ENCODE measurements at places on chromosomes 6 and 20.

DNA sequence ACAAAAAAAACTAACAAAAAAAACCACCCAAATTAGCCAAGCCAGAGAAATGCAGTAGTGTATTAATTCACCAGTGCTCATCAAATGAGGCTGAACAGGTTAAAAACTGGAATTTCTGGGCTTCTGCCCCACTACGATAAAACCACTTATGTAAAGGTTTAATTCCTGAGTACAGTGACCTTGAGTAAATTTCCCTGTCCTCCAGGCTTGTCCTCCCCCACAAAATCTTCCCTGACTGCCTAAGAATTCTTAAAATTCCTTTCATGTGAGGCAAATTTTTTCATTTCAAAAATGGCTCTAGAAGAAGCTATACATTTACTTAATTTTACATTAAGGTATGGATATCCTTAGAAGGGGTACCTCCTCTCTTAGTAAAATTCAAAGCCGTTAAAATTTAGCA, 80.1 kb upstream of the ID4 start:
- H3K4me1 ChIP-seq = no peaks in the 10 kb centered on the region
- no peak for DNase-seq
- H3K27ac ChIP-seq = no peak overlapping the region
- no peaks in the 10 kb centered on the region for H3K27me3 ChIP-seq
- H3K4me3 ChIP-seq = no peak overlapping the region
- no peaks in the 10 kb centered on the region for H3K36me3 ChIP-seq

- H3K4me3 ChIP-seq = no peak overlapping the region
- H3K4me1 ChIP-seq = peaks cover 55% of the 10 kb centered on the region
- no peak overlapping the region for H3K27ac ChIP-seq
Measured at GRCh38 chr6:105795366-105795765, 290.8 kb upstream of the PRDM1 start.

DNA sequence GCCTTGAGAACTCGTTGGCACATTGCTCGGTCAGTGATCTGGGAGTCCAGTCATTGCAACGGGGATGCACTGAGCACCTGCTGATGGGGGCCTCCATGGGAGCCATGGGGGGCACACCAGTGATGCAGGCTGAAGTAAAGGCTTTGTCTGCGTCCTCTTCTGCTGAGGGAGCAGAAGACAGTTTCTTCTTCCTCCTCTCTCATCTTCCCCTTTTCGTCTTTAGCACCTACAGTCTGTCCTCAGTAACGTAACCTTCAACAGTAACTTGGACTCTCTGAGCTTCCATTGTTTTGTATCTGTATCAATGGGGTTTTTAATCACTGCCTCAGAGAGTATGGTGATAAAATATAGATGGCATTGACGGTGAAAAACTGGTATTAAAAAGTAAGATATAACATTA, 240.0 kb downstream of the TMEM242 start:
- H3K4me1 ChIP-seq = peaks cover 32% of the 10 kb centered on the region
- peaks cover 41% of the 10 kb centered on the region for H3K36me3 ChIP-seq
- DNase-seq = no peak
- no peaks in the 10 kb centered on the region for H3K27me3 ChIP-seq

GRCh38 chr20:10501402-10501801, 66.3 kb downstream of the SLX4IP start:
- H3K27ac ChIP-seq = peak overlapping the region; percentile 90
- DNase-seq = peak; percentile 42
- H3K27me3 ChIP-seq = no peaks in the 10 kb centered on the region
- no peaks in the 10 kb centered on the region for H3K36me3 ChIP-seq
- peaks cover 27% of the 10 kb centered on the region for H3K4me1 ChIP-seq
- peak overlapping the region; percentile 77 for H3K4me3 ChIP-seq

DNA sequence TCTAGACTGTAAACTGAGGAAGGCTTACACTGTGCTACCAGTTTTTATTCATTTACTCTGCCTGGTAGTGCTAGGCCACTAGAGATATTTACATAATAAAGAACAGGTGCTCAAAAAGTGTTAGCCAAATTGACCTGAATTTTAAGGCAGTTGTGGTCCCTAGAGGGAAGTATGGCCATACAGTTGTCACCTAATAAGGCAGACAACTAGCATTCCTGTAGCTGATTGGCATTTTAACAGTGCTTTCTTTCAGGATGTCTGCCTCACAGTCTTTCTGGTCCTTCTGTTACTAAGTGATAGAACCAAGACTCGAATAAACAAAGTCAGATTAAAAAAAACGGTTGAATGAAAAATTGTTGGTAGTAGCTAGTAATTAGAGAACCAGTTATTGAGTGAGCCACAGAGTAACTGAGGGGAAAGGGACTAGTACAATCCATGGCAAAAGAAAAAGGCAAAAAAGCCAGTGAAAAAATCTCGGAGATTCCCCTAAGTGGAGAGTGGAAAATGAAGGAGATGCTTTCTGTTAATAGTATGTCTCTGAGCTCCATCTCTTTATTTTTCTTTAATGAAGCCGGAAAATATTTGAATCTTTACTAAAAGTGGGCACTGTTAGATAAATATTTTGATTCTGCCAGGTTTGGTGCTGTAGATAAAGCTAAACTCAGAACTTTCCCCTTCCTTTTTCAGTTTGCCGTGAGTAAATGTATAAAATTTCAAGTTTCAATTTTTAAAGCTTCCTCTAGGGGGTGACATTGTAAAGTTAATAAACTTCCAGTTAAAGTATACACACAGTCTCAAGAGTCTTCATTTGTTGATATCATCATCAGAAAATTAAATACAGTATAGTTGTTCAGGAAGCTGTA, 9.1 kb downstream of the VTA1 start:
- peaks cover 64% of the 10 kb centered on the region for H3K4me1 ChIP-seq
- H3K36me3 ChIP-seq = peaks cover 27% of the 10 kb centered on the region
- no peaks in the 10 kb centered on the region for H3K27me3 ChIP-seq

- no peaks in the 10 kb centered on the region for H3K4me1 ChIP-seq
- DNase-seq = no peak
- H3K36me3 ChIP-seq = no peaks in the 10 kb centered on the region
- no peak overlapping the region for H3K4me3 ChIP-seq
- H3K27ac ChIP-seq = no peak overlapping the region
Measured at GRCh38 chr20:24664266-24664986, 195.0 kb downstream of the SYNDIG1 start.

DNA sequence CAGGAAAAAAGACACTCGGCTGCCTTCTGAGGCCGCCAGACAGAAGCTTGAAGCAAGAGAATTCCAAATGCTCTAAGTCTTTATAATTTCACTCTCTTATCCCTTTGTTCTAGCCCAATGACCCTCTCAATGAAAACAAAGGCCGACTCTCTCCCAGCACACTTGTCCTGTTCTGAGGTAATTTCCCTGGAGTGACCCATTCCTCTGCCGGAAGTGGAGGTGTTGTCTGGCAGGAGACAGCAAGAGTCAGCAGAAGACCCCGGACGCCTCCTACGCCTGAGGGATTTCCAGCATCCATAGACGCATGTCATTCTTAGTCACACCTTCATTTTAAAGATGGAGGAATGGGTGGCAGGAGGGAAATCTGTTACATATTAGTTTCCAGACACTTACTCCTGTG, 110.3 kb downstream of the SOD2 start:
- no peaks in the 10 kb centered on the region for H3K36me3 ChIP-seq
- no peaks in the 10 kb centered on the region for H3K4me1 ChIP-seq
- H3K27me3 ChIP-seq = peaks cover 30% of the 10 kb centered on the region
- no peak for DNase-seq
- H3K27ac ChIP-seq = no peak overlapping the region
- H3K4me3 ChIP-seq = no peak overlapping the region

- H3K4me1 ChIP-seq = peaks cover 9% of the 10 kb centered on the region
- H3K36me3 ChIP-seq = no peaks in the 10 kb centered on the region
- no peak overlapping the region for H3K4me3 ChIP-seq
- no peaks in the 10 kb centered on the region for H3K27me3 ChIP-seq
- no peak overlapping the region for H3K27ac ChIP-seq
Measured at GRCh38 chr20:59385480-59385879, 85.1 kb downstream of the EDN3 start.

DNA sequence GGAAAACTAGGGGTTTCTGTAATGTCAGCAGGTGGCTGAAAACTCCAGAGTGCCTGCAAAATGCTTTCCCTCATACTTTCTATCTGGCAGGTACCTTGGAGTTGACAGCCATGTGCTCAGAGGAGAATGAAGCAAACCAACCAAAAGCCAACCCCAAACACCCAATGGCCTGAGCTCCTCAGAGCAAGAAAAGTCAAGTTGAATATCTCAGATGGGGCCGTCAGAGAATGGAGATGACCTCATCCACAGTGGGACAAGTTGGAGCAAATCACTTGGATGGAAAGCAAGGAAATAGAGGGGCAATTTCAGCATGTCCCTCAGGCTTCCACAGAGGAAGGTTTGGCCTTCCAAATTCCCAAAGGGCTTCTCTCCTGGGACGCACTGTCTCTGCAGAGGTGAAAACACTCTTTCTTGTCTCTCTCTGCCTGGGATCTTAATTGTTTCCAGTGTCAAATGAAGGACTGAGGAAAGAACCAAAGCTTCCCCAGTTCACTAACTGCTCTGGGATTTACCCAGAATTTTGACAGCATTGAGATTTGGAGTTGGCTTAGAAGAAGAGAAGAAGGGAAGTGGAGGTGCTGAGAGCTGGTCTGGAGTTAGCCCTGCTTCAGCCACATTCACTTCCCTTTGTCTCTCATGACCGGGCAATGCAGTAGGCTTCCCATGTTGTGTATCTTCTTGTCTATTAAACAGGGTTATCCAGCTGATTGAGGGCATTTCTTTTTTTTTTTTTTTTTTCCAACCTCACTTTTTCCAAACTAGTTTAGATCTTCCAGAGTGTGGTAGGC, 42.2 kb downstream of the PRND start:
- H3K4me3 ChIP-seq = no peak overlapping the region
- H3K27me3 ChIP-seq = no peaks in the 10 kb centered on the region
- DNase-seq = no peak
- no peak overlapping the region for H3K27ac ChIP-seq

DNA sequence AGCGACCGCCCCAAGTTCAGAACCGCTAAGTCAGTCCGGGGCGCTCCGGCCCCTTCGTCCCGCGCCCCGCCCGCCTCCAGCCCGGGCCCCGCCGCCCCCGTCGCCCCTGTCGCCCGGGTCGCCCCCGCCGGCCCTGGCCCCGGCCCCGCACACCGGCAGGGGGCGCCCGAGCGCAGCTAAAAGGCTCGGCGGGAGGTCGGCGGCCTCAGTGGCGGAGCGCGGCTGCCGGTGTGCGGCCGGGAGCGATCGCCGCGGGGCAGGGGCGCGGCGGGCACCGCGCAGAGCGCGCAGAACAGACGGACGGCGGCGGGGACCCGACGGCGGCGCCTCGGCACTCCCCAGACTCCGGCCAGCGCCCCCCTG, at the start of gene FNDC1:
FNDC1 (plus strand) TSS at position 208 of the 363 bp plus-strand sequence. CDS start 197 bp downstream, outside the sequence.
- H3K27me3 ChIP-seq = peaks cover 85% of the 10 kb centered on the region
- peaks cover 15% of the 10 kb centered on the region for H3K4me1 ChIP-seq
- peak; percentile 68 for DNase-seq
- H3K36me3 ChIP-seq = no peaks in the 10 kb centered on the region
- H3K27ac ChIP-seq = no peak within 1 kb of the TSS

DNA sequence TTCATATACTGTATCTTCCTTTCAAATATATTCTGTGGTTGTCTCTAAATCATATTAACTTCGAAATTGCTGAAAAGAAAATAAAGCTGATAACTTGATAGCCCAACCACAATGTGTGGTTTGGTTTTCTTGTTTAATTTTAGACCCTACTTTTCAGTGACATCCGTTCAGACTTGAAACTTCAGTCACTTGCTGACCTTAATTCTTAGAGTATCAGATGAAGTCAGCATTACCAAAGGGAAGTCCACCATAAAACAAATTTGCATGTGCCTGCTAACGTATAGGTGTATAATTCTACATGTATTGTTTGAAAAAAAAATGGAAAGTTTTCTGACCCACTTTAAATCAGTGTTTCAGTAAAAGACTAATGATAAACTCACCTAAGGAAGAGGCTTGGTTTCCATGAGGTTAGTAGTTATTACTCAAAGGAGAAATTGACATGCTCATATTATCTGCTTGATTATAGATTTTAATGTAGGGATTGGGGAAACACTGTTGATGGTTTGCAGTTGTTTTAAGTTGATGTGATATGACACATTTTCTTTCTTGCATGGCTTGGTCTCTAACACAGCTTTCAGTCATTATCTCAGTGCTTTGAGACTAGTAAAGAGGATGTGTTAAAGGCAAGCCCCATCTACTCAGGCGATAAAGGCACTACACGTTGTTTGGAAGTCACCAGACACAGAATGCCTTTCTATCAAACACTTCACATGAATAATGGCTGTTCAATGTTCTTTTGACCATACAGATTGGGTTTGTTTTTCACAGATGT, 5.2 kb upstream of the IL17A start:
- H3K27ac ChIP-seq = no peak overlapping the region
- H3K27me3 ChIP-seq = peaks cover 59% of the 10 kb centered on the region
- H3K4me1 ChIP-seq = peaks cover 21% of the 10 kb centered on the region
- H3K36me3 ChIP-seq = no peaks in the 10 kb centered on the region

- H3K27ac ChIP-seq = no peak overlapping the region
- no peak for DNase-seq
- H3K27me3 ChIP-seq = no peaks in the 10 kb centered on the region
- H3K4me1 ChIP-seq = no peaks in the 10 kb centered on the region
Measured at GRCh38 chr6:77624515-77624914, 28.3 kb upstream of the MEI4 start.

DNA sequence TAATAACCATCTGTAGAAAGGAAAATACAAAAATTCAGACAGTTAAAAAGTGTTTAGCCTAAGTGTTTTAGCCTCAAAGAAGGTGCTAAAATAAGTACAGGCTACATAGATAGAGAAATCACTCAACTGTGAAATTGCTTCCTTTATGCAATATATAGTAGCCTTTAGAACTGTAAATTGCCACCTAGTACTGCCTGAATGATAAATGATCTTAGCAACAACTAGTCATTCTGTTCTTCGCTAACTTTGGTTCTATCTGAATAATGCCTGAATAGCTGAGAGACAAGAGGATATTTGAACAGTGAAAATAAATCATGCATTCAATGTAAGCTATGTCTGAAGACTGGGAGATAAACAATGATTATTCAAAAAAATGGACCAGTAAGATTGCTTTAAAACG, 603.3 kb upstream of the PTCHD4 start:
- no peak overlapping the region for H3K27ac ChIP-seq
- no peaks in the 10 kb centered on the region for H3K4me1 ChIP-seq
- H3K27me3 ChIP-seq = no peaks in the 10 kb centered on the region
- no peak overlapping the region for H3K4me3 ChIP-seq
- DNase-seq = no peak

GRCh38 chr20:49669601-49670189, 44.0 kb downstream of the B4GALT5 start:
- H3K36me3 ChIP-seq = peaks cover 6% of the 10 kb centered on the region
- peak overlapping the region; percentile 84 for H3K27ac ChIP-seq
- H3K27me3 ChIP-seq = no peaks in the 10 kb centered on the region
- no peak for DNase-seq

DNA sequence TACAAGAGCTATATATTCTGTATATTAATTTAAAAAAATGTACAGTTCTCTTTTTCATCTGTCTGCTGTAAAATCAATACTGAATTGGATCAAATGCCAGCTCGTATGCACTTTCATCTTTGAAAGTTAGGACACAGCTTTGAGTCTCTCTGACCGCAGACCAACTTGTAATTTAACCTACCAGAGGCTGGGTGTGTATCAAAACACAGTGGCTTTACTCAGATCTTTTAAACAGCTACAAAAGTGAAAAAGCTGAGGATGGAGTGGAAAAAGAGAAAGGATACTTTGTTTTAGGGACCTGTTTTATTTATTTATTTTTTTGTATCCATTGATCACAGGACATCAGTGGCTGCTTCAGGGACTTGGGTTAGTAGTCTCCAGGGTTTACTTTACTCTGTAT, 44.1 kb downstream of the KIAA0408 start:
- no peaks in the 10 kb centered on the region for H3K27me3 ChIP-seq
- DNase-seq = no peak
- no peak overlapping the region for H3K27ac ChIP-seq

GRCh38 chr6:20983961-20984360, 449.7 kb downstream of the CDKAL1 start:
- no peaks in the 10 kb centered on the region for H3K4me1 ChIP-seq
- no peak overlapping the region for H3K4me3 ChIP-seq
- H3K27me3 ChIP-seq = no peaks in the 10 kb centered on the region
- peaks cover 52% of the 10 kb centered on the region for H3K36me3 ChIP-seq

Data from activated T-cell treated with anti-CD3 and anti-CD28 coated beads, Interleukin-2, amount 50 U/mL, for 24 hours (primary cell).